ENCODE measurements at places on chromosomes 2 and 18. TPM values are rescaled to one million over a fixed set of nuclear protein-coding genes. Genes with fewer than 3 reads are reported as not detected.

- H3K27ac ChIP-seq = no peak overlapping the region
- H3K27me3 ChIP-seq = no peaks in the 10 kb centered on the region
- H3K4me1 ChIP-seq = no peaks in the 10 kb centered on the region
- H3K4me3 ChIP-seq = no peak overlapping the region
- DNase-seq = no peak
- H3K36me3 ChIP-seq = no peaks in the 10 kb centered on the region
These were observed 211.8 kb upstream of the DSEL start for GRCh38 chr18:67728364-67728763.

GRCh38 chr18:901761-902160 is 2.9 kb upstream of the ADCYAP1 start:
- no peak overlapping the region for H3K4me3 ChIP-seq
- peaks cover 55% of the 10 kb centered on the region for H3K27me3 ChIP-seq
- H3K27ac ChIP-seq = no peak overlapping the region
- peaks cover 6% of the 10 kb centered on the region for H3K36me3 ChIP-seq

DNA sequence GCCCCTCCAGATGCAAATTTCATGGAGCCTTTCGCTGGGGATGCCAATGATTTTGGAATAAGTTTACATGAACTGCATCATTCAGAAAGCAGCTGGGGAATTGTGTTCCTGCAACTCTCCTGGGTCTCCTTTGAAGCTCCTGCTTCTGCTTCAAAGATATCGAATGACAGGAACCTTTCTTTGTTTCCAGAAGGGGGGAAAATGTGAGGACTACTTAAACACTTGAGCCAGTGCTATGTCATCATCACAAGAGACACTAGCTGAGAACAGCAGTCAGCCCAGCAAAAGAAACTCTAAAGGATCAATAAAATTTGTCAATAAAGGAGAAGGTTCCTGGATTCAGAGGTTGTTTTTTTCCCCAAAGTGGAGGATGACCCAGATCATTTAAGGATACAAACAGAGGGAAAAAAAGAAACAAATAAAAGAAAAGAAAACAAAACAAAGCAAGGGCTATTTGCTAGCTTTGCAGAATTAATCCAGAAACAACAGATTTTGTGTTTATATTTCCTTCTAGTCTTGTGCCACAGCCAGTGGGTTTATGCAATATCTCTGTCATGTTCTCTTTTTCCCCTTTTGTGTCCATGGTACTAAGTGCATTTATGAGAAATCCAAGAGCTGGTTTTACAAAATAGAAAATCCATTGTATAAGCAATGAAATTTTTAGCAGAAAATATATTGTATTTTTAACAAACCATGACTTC is 463.7 kb downstream of the CDH2 start:
- H3K4me3 ChIP-seq = no peak overlapping the region
- no peak overlapping the region for H3K27ac ChIP-seq
- H3K27me3 ChIP-seq = no peaks in the 10 kb centered on the region
- no peaks in the 10 kb centered on the region for H3K4me1 ChIP-seq
- no peak for DNase-seq

DNA sequence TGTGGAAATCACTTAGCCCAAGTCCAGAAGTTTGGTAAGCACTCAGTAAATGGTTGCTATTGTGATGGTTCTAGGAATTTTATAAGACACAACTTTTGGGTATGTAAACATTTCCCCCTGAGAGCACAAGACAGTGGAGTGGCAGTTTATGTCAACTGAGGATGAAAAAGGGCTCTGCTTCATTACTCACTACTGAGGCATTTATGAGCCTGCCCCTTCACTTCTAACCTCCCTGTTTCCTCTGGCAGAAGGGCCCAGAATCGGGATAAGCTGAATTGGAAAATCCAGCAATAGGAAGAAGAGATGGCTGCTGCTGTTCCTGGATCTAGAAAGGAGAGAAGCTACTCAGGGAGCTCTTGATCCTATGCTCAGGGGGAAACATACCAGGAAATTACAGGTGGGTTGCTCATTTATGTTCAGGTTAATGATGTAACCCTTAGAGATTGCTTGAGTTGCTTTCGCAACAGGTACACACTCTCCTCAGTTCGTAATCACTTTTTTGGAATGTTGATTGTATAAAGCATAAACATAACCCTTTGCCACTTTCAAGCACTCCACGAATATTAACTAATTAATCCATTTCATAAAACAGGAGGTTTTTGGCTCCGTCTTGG is 46.3 kb downstream of the ADCYAP1 start:
- H3K36me3 ChIP-seq = no peaks in the 10 kb centered on the region
- no peaks in the 10 kb centered on the region for H3K27me3 ChIP-seq
- no peak for DNase-seq
- H3K4me1 ChIP-seq = no peaks in the 10 kb centered on the region

GRCh38 chr2:195686564-195686963 is 29.5 kb downstream of the SLC39A10 start:
- no peak overlapping the region for H3K27ac ChIP-seq
- H3K4me3 ChIP-seq = no peak overlapping the region
- peaks cover 13% of the 10 kb centered on the region for H3K4me1 ChIP-seq
- DNase-seq = no peak
- H3K27me3 ChIP-seq = no peaks in the 10 kb centered on the region
- peaks cover 39% of the 10 kb centered on the region for H3K36me3 ChIP-seq

GRCh38 chr2:140136366-140136765 is 1356.2 kb upstream of the NXPH2 start:
- no peak overlapping the region for H3K4me3 ChIP-seq
- H3K36me3 ChIP-seq = no peaks in the 10 kb centered on the region
- DNase-seq = no peak
- no peaks in the 10 kb centered on the region for H3K27me3 ChIP-seq
- H3K4me1 ChIP-seq = no peaks in the 10 kb centered on the region
- no peak overlapping the region for H3K27ac ChIP-seq

- H3K4me1 ChIP-seq = peaks cover 36% of the 10 kb centered on the region
- peaks cover 11% of the 10 kb centered on the region for H3K36me3 ChIP-seq
- H3K27me3 ChIP-seq = no peaks in the 10 kb centered on the region
These were observed 49.7 kb downstream of the HPCAL1 start for GRCh38 chr2:10352361-10352760.

GRCh38 chr2:96913398-96914202 is 43.7 kb upstream of the SEMA4C start:
- H3K4me1 ChIP-seq = peaks cover 34% of the 10 kb centered on the region
- no peaks in the 10 kb centered on the region for H3K27me3 ChIP-seq
- H3K27ac ChIP-seq = peak overlapping the region; percentile 88
- DNase-seq = peak; percentile 90
- H3K4me3 ChIP-seq = peak overlapping the region; percentile 82

DNA sequence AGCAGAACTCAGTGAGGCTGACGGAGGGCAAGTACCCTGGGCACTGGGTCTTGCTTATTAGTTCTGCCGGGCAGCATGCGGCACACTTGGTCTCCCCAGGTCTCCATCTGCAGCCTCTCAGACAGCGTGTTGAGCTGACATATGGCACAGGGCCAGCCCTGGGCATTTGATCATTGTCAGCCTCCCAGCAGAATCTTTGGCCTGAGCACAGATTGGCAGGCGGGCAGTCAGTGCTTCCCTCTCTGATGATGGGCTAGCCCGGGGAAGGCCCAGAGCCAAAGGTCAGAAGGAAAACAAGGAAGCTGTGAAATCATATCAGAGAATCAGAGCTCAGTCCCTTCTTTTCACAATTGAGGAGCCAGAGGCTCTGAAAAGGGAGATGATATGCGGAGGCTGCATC is 150.1 kb upstream of the LRRTM1 start:
- H3K27me3 ChIP-seq = no peaks in the 10 kb centered on the region
- H3K27ac ChIP-seq = no peak overlapping the region
- H3K36me3 ChIP-seq = no peaks in the 10 kb centered on the region
- DNase-seq = no peak
- H3K4me3 ChIP-seq = no peak overlapping the region

DNA sequence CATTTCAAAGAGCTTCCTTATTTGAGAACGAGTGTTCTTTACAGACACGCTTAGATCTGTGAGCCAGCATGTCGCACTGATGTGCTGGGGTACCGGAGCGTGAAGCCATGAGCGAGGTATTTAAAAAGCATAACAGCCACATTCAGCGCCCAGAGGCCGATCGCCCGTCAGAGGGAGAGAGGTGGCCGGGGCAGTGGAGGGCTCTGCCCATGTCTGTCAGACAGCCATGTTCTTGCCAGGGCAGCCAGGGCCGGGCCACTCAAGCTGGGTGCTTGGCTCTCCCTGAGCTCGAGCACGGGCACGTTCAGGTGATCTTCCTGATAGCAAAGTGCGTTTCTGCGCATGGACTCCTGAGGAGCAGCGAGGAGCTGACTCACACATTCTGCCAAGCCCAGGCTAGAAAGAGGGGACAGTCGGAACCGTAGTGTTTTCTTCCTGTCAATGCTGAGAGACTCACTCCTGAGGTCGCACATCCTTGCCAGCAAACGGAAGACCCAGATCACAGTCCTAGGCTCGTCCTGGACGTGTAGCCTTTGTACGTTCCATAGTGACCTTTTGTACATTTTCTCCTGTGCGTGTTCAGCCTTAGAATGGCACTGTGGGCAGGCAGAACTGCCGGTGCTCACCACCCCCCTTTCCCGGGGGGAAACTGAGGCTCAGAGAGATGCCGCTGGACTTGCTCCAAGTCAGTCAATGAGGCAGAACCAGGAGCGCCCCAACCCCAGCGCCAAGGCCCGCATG is 100.7 kb downstream of the NFATC1 start:
- H3K36me3 ChIP-seq = peaks cover 68% of the 10 kb centered on the region
- H3K27ac ChIP-seq = no peak overlapping the region
- no peak overlapping the region for H3K4me3 ChIP-seq
- peaks cover 10% of the 10 kb centered on the region for H3K4me1 ChIP-seq
- no peak for DNase-seq

DNA sequence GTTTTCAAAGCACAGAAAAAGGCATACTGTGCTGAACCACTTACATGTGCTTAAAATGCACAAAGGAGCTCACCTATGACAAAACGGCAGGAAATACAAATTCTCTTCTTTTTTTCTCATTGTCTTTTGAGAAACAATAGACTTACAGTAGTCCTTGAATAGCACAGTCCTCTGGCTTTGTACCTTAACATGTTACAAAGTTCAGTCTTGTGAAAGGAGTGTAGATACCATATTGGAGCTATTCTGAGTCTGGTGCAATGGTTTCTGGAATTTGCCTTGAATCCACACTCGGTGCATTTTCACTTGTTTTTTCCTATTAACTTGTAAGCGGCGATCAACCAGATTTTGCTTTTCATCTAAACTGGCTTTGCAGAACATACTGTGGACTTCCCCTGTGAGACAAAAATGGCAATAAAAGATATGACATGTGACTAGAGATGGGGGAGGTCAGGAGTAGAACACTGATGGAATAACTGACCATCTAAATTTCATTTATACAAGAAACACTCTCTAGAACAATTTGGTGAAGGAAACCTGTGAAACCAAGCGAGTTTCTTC is 109.7 kb downstream of the METTL8 start:
- H3K4me3 ChIP-seq = peak overlapping the region; percentile 18
- peaks cover 52% of the 10 kb centered on the region for H3K4me1 ChIP-seq
- peaks cover 37% of the 10 kb centered on the region for H3K36me3 ChIP-seq
- no peaks in the 10 kb centered on the region for H3K27me3 ChIP-seq
- DNase-seq = no peak

GRCh38 chr2:70994009-70994698 is 519 bp downstream of the TEX261 start:
- peak overlapping the region; percentile 96 for H3K27ac ChIP-seq
- peaks cover 28% of the 10 kb centered on the region for H3K36me3 ChIP-seq
- H3K4me1 ChIP-seq = peaks cover 29% of the 10 kb centered on the region
- no peaks in the 10 kb centered on the region for H3K27me3 ChIP-seq

DNA sequence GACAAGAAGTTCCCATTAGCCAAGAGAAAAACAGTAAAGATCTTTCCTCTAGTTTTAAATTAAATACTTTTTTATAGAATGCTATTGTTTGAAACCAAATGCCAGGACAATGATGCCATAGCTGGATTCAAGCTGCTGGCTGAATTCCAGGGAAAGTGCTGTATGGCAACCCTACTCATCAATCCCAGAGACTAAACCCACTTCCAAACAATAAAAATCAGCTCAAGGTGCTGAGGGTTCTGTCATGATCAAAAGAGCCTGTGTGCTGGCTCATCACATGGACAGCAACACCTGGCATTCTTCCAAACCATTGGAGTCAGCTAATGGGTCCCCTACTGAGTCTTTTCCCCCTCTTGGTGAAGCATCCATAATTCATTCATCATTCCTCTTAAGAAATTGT is 53.7 kb upstream of the PARD3B start:
- no peak overlapping the region for H3K4me3 ChIP-seq
- no peaks in the 10 kb centered on the region for H3K4me1 ChIP-seq
- H3K27me3 ChIP-seq = peaks cover 21% of the 10 kb centered on the region
- no peak overlapping the region for H3K27ac ChIP-seq

- no peaks in the 10 kb centered on the region for H3K36me3 ChIP-seq
- H3K4me3 ChIP-seq = no peak overlapping the region
- peaks cover 20% of the 10 kb centered on the region for H3K27me3 ChIP-seq
- no peak overlapping the region for H3K27ac ChIP-seq
These were observed 144.4 kb downstream of the GFPT1 start for GRCh38 chr2:69242651-69243051.

DNA sequence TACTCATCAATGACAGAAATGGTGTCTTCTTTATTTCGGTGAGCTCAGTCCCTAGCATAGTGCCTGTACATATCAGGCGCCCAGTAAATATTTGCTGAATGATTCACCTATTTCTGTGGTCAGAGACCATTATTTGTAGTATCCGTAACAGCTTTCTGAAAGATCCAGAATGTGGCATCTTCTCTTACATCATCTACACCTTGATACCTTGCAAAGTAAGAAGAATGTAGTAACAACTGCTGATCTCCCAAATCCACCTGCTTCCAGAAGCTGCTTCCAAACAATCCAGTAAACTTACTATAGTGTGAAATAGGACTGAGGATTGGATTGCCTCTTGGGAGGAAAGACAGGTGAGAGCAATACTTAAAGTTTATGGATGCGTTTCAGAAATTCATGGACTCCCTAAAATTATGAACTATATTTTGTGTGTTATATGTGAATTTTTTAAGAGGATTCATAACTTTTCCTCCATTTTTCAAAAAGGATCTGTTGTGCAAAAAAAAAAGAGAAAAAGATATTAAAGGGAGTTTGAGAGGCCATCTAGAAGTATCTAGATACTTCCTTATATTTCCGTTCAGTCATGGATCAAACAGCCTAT is 945 bp upstream of the ASXL2 start:
- H3K4me3 ChIP-seq = peak overlapping the region; percentile 96
- peaks cover 36% of the 10 kb centered on the region for H3K4me1 ChIP-seq
- H3K27me3 ChIP-seq = peaks cover 4% of the 10 kb centered on the region
- peak overlapping the region; percentile 96 for H3K27ac ChIP-seq

DNA sequence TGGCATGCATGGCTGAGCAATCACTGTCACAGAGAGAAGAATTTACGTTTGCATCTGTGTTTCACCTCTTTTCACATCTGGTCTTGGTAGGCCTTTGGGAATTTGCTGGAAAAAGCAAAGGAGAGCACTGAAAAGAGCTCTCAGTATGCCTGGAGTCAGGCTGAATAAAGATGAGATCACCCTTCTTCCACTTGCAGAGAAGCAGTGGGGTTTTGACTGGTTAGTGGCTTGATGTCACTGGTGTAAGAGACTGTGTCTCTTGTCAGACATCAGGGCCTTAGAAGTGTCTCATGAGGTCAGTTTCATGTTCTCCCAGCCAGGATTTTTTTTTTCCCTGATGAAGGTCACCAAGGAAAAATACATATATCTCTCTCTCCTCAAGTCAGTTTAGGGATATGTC is 353.8 kb downstream of the INSIG2 start:
- DNase-seq = no peak
- H3K4me3 ChIP-seq = no peak overlapping the region
- H3K36me3 ChIP-seq = no peaks in the 10 kb centered on the region
- no peaks in the 10 kb centered on the region for H3K4me1 ChIP-seq

The RUFY4 gene
- total RNA-seq = 1.8 TPM

The TIGD1 gene
- 8.5 TPM for total RNA-seq

The GAL3ST2 gene
- 1.2 TPM for total RNA-seq

The CPO gene
- total RNA-seq = not detected

All from activated CD4-positive, alpha-beta T cell treated with anti-CD3 and anti-CD28 coated beads, Interleukin-2, amount 10 ng/mL, durations not matched to agents 24 days and 14 days (primary cell).